ENCODE measurements at places on chromosomes 7 and 10. TPM values are rescaled to one million over a fixed set of nuclear protein-coding genes. Genes with fewer than 3 reads are reported as not detected.

Gene TMEM176B
- 1.4 TPM for polyA plus RNA-seq

Gene SPRN
- polyA plus RNA-seq: not detected

Gene VPS37D
- polyA plus RNA-seq: 0.10 TPM

Gene EMX2
- not detected for polyA plus RNA-seq

Gene NFKB2
- polyA plus RNA-seq: 326 TPM

Gene PTPRZ1
- polyA plus RNA-seq: not detected

Gene IDI2
- polyA plus RNA-seq: not detected

Gene LIPK
- polyA plus RNA-seq: not detected

Gene ZNF853
- polyA plus RNA-seq: 2.5 TPM

Gene ANKRD61
- polyA plus RNA-seq: not detected

Gene SAMD8
- polyA plus RNA-seq: 26.3 TPM

Gene HUS1
- polyA plus RNA-seq: 37.7 TPM

Gene GDI2
- 110 TPM for polyA plus RNA-seq
